ENCODE measurements at places on chromosomes 16 and 17.

- no peak for DNase-seq
Observed at GRCh38 chr16:77289331-77289809, 90.2 kb downstream of the SYCE1L start.

GRCh38 chr17:81489998-81490992 is 22.3 kb downstream of the ACTG1 start:
- peak; percentile 75 for DNase-seq

DNA sequence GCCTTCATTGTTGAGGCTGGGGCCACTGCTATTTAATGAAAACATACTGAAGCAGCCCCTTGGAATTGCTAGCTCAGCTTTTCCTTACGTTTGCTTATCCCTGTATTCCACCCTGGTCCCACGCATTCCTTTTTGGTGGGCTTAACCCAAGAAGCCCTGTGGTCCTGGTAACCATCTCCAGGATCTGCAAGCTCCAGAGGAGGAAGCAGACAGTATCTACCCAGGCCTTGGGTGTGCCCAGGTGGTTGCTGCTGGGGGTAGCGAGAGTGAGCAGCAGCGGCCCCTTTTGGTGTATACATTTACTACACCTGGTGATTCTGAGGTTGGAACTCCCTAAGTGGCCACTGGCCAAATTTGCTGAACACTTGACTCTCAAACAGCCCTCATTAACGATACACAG is 97.7 kb downstream of the CBLN1 start:
- DNase-seq: peak; percentile 56

DNA sequence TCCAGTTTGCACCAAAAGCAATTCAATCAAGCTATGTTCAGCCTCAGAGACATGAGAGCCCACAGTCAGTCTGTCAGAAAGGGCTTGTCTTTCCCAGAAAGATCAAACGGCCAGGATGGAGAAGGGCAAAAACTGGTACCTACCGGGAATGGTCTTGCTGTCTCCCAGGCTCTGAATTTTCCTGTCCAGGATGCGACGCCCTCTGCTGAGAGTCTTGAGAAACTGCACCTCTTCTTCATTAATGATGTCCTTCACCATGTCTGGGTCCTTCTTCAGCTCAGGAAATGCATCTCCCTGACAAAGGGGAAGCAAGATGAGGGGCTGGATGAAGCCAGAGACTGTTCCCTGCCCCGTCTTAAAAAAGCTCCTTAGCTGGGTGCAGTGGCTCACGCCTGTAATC is 15.8 kb upstream of the EXOSC6 start:
- peak; percentile 85 for DNase-seq

DNA sequence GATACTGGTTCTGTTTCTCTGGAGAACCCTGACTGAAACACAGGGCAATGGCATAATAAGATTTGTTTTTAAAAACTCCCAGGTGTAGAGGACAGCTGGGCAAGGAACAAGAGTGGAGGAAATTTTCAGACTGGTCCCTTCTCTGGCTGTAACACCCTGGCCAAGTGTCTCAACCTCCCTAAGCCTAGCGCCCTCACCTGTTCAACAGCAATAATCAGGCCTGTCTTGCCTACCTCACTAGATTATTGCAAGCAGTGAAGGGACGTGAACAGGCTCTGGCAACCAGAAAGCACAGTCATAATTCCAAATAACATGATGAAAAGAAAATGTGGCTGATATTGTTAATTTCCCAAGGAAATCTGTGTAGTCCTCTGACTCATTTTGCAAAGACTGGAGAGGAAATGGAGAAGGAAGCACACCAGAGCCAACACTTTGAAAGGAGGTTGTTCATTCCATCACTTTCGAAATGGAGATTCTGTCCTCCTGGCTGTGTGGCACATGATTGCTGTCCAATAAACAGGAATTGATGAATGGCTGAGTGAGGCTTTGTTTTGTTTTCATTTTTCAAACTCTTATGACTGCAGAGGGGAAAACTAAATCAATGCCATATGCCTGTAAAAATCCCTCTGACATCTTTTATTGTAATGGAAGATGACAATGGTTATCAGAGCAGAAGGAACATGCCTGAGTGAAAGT is 87.5 kb upstream of the HLF start:
- DNase-seq: peak; percentile 30

- DNase-seq: peak; percentile 57
Observed at GRCh38 chr17:565521-565920, 149.1 kb downstream of the VPS53 start.

GRCh38 chr17:34218748-34219147 is 36.3 kb upstream of the CCL2 start:
- no peak for DNase-seq

GRCh38 chr16:88527186-88527936 is 42.8 kb upstream of the ZC3H18 start:
- peak; percentile 98 for DNase-seq

GRCh38 chr16:57271867-57272495 is 12.5 kb downstream of the PLLP start:
- peak; percentile 19 for DNase-seq

All from H7 (cell line).